Activated T-helper 17 cell treated with anti-CD3 and anti-CD28 coated beads, Interleukin-2, amount 50 U/mL, for 72 hours (primary cell): ENCODE measurements at places on chromosomes 5 and 9. TPM values are rescaled to one million over a fixed set of nuclear protein-coding genes. Genes with fewer than 3 reads are reported as not detected.

DNA sequence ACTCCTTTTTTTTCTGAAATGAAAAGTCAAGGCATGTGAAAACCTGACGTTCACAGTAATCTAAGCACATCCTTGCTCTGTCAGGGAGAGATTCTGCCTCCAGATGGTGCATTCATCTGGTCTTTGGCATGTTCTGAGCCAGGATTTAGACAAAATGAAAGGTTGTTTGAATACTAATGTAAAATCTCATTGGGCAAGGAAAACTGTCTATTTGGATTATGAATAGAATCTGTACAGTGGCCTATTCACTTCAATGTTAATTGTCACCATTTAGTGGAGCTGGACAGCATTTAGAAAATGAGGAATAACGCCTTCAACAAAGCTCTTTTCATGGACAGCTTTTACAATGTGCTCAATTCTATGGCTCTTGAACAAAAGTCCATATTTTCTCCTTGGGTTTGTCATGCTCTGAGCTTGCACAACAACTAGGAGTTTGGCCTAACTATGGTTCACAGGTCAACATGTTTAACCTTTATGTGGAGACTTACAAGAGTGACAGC lies 28.9 kb downstream of the ARHGEF28 start:
- no peak for ATAC-seq

- ATAC-seq = no peak
Measured at GRCh38 chr9:132171702-132172101, 9.8 kb downstream of the NTNG2 start.

DNA sequence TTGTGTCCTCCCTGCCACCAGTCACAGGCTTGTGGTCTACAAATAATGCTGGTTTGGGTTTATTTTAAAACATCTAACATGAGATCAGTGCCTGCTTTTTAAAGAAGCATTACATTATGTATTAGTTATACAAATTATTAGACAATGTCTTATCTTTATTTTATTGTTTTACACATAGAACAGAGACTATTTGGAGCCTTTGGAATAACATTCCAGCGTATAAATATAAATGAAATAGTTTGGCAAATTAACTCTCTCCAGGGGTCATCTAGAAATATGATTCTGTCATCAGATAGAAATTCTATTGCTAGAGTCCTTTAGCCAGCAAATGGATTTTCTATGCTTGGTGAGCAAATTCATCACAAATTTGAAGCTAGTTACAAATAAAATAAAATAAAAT lies 22.4 kb downstream of the MAP1B start:
- no peak for ATAC-seq

Gene PNPLA7
- 2.9 TPM for total RNA-seq

Gene MSANTD3
- 17.3 TPM for total RNA-seq

Gene TSLP
- total RNA-seq = 0.13 TPM
